ENCODE measurements at places on chromosomes 5 and 9.
A peak's percentile ranks its signal among the peaks of the same experiment; 100 is the strongest.

DNA sequence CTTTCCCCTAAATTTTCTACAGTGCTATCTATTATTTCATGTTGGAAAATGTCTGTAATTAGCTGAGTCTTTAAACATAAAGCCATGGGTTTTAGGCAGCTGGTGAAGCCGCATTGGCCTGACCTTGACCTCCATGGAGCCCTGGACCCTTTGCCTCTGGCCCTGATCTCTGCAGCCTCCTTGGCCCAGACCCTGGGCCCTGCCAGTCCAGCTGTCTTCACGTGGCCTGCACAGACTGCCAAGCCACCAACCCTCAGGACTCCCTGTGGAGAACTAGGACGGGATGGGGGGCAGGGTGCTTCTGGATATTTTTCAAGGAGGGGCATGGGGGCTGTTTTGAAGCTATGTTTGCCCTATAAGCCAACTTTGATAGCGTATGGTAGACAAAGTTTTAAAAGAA, 29.8 kb upstream of the PPARGC1B start:
- no peak for DNase-seq

- DNase-seq = no peak
Measured at GRCh38 chr5:37005252-37005651, 128.7 kb downstream of the NIPBL start.

DNA sequence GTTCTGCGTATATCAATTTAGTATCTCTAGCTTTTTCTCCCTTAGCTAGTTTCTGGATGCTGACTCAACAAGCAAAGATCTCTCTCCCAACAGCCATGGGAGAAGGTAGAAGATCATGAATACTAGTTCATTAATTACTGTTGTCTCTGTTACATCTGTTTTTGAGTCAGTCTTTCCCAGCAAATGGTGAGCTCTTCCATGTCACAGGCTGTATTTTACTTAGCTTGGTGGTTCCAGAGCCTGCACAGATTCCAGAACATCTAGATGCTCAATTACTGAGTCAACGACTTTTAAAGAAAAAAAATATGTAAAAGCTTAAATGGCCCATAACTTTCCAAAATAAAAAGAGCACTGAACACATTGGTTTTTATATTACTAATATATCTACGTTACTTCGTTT, 307.2 kb downstream of the NSG2 start:
- DNase-seq = no peak

DNA sequence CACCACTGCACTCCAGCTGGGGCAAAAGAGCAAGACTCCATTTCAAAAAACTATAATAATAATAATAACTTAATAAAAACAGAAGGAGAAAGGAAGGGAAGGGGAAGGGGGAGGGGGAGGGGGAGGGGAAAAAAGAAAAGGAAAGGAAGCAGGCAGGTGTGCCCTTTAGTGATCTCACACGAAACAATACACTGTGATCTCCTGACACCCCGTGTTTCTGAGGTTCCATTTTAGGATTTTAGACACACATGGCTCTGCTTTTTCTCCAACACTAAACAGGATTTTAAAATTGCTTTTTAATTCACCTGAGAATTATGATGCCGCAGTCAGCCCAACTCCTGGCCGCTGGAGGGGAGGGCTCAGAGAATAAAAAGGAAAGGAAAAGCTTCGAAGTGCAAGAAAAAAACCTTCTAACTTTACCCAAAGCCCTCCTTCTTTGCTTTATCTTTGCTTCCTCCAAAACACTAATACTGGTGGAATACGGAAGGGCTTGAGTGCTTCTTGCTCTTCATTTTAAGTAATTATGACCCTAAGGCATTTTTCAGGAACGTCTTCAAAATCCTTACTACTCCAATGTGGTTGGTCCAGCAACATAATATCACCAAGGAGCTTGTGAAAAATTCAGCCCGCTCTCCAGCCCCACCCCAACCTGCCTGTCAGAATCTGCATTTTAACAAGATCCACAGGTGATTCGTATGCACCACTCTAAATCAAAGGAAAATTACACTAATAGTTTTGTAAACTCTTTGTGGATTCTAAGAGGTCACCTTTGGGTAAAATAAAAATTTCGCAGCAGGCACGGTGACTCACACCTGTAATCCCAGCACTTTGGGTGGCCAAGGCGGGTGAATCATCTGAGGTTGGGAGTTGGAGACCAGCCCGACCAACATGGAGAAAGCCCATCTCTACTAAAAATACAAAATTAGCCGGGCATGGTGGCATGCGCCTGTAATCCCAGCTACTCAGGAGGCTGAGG, 66.0 kb downstream of the MYO10 start:
- no peak for DNase-seq

GRCh38 chr5:33936381-33937016, at the start of gene RXFP3:
Gene RXFP3, plus strand, starts transcription at chr5:33936386. Its CDS starts 355 bp downstream, at chr5:33936741.
- no peak for DNase-seq

- DNase-seq = no peak
Measured at GRCh38 chr5:10424124-10424731, 17.5 kb upstream of the ROPN1L start.

GRCh38 chr5:179467441-179467840, 82.9 kb upstream of the RUFY1 start:
- no peak for DNase-seq

DNA sequence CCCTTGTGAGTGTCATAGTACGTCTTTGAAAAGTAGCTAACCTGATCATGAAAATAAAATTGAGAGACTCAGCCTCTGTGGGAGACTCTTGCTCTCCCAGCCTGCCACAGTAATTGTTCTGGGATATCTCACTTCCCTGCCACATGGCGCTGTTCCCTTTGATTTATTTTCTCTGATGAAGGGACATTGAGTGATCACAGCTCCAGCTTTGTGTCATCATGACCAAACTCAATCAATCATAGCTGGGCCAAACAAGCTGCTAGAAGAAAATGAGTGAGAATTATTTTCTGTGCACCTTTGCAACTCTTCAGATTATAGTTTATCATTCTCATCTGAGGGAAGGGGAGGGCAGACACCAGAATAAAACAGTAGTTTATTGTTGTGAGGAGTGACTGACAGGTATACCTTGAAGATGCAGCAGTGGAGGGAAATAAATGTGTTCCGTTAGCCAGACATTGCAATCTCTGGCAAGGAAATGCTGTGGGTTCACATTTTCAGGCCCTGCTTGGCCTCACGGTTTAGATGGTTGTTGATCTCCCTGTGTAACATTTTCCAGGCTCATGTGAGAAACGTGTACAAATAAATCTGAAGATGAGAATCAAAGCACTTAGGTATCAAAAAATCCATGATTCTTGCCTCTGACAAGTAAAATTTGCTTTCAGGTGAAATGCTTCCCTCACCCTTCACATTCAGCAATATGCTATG, 174.7 kb upstream of the FBXL17 start:
- no peak for DNase-seq

DNA sequence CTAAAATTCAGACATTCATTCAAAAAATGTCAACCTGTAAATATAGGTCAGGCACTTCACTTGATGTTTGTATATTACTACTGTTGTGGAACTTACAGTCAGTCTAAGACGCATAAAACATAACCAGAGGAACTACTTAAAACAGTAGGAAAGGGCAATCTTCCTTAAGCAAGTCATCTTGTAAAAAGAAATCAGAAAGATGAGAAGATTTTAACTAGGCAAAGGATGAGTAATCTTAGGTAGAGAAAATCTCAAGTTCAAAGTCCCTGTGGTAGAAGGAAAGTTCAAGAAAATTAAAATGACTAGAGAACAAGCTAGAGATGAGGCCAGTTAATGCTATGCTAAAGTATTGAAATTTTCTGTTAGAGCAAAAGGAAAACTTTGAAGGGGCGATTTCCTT, 152.4 kb downstream of the RAPGEF6 start:
- no peak for DNase-seq

GRCh38 chr5:129135633-129136032, 41.1 kb downstream of the ISOC1 start:
- no peak for DNase-seq

DNA sequence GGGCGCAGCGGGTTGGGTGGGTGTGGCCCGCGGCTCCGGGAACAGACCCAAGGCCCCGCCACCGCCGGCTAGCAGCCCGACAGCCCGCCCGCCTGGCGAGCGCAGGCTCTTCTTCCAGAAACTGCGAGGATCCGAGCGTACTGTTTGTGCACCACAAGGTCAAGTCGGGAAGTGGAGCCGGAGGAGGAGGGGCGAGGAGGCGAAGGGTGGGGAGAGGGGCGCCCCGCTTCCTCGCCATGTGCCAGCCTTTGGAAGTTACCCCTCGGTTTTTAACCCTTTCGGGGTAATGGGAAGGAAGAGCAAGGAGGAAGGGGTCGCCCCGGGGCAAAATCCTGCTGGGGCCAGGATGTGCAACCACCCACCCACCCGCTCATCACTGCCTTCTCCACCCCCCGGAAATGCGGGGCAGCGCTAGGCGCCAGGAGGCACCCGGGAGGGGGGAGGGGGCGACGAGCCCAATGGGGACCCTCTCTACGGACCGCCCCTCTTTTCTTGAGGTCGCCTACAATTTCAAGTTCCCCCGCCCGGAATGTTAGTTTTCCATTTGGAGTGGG, 1.1 kb upstream of the JADE2 start:
- DNase-seq = peak; percentile 60

GRCh38 chr9:107547772-107548297, 58.3 kb upstream of the KLF4 start:
- no peak for DNase-seq

DNA sequence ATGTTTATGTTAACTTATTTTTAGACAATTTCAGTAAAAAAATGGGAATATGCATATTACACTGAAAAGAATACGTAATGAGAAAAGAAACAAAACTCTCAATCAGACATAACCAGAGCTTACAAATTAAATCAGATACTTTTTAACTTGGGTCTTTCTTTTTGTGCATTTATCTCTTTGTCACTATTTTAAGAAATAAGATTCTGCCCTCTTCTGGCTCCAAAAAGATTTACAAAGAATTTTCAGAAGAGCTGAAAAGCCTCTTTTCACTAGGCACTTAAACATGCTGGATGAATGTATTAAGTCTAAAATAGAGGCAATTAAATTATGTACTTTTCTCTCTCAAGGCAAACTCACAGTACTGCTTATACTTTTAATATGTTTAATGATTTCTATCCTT, 55.5 kb downstream of the CEP120 start:
- DNase-seq = no peak

GRCh38 chr5:119395080-119395836, 39.4 kb downstream of the TNFAIP8 start:
- no peak for DNase-seq

DNA sequence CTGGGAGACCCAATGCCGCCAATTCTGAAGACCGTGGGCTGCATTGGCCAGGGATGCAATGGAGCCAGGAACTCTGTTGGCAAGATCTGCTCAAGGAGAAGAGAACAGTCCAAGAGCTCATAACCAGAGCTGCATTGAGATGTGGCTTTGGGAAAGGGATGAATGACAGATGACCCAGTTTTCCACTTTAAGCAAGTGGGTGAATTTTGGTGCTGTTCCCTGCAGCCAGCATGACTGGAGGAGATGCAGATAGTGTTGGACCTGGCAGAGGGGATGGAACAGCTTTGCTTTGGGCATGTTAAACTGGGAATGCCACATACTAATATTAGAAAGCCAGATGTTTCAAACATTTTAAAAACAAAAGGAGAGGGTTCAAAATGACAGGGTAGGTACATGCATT, 143.1 kb downstream of the FSTL4 start:
- DNase-seq = no peak

- DNase-seq = no peak
Measured at GRCh38 chr9:136773386-136774044, 9.2 kb upstream of the LCN15 start.

- no peak for DNase-seq
Measured at GRCh38 chr5:112653638-112654205, 84.0 kb upstream of the APC start.

- DNase-seq = no peak
Measured at GRCh38 chr9:124291801-124292396, 34.1 kb downstream of the NEK6 start.

DNA sequence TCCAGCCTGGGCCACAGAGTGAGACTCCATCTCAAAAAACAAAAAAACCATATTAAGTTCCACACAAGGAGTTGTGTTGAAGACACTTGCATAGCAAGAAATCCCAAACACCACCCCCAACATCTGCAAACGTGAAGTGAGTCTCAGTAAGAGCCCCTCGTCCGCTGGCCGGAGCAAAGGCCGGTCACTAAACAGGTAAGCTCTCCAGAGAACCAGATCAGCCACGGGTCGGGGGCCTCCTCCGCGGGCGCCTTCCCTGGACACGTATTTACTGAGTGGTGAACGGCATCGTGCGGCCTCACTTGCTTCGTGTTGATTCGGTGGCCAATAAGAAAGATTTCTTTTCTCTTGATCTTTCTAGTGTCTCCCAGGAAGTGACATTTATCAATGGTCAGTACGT, 93.6 kb downstream of the MRPL36 start:
- DNase-seq = no peak

DNA sequence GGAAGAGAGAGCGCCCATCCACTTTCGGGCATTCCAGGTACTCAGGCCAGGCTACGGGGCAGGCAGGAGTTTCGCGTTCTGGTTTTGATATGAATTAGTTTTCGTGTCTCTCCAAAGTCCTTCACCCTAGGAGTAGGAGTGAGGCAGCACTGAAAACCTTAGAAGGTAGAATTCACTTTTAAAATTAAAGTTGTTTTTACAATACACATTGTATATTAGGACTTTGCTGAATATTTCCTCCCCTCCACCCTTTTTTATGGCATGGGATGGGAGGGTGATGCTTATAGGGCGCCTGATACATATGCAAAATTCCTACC, 747 bp downstream of the ITGA1 start:
- no peak for DNase-seq

DNA sequence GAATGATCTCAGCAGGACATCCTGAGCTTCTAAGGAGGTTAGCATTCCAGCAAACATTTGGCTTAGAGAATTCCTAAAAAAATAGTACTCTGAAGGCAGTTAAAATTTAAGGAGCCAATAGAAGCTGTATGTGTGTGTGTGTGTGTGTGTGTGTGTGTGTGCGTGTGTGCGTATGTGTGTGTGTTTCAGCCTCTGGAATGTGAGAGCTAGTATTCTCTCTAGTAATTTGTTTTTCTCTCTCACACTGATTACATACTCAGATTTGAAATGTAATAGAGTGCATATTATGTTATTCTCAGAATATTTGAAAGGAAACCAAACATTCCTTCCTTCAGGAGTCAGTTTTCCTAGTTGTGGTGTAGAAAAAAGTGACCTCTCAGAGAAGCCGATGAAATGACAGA, 279.6 kb downstream of the TMEM38B start:
- no peak for DNase-seq

DNA sequence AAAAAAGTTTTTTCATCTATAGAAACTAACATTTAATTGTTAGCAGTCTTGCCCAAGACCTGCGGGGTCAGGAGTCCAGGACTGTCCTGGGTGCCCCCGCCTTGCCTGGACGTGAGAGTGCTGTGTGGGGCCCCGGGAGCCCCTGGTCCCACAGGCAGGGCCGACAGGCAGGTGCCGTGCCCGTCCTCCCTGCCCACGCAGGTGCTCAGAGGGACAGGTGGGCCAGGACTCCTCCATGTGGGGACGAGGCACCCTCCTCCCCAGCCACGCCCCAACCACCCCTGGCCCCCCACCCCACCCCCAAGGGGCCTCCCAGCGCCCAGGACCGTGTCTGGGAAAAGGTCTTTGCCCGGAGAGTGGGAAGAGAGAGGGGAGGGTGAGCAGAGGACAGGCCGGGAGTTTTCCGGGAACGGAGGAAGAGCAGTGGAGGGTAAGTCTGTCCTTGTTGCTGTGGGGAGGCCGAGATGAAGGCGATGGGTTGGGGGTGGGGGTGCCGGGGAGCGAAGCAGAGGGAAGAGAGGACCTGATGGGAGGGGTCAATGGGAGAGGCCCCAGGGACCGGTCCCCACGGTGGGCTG, 2.7 kb upstream of the LCN12 start:
- no peak for DNase-seq
